ENCODE measurements at places on chromosomes 2 and 18. TPM values are rescaled to one million over a fixed set of nuclear protein-coding genes. Genes with fewer than 3 reads are reported as not detected.

- DNase-seq = no peak
These were observed 272.2 kb upstream of the ID2 start for GRCh38 chr2:8409461-8410260.

- DNase-seq = peak; percentile 70
These were observed at the start of gene TNS1 for GRCh38 chr2:218002845-218003180. TSS of gene TNS1 (minus strand) at chr2:218002995. CDS start at chr2:218002872, 123 bp downstream.

DNA sequence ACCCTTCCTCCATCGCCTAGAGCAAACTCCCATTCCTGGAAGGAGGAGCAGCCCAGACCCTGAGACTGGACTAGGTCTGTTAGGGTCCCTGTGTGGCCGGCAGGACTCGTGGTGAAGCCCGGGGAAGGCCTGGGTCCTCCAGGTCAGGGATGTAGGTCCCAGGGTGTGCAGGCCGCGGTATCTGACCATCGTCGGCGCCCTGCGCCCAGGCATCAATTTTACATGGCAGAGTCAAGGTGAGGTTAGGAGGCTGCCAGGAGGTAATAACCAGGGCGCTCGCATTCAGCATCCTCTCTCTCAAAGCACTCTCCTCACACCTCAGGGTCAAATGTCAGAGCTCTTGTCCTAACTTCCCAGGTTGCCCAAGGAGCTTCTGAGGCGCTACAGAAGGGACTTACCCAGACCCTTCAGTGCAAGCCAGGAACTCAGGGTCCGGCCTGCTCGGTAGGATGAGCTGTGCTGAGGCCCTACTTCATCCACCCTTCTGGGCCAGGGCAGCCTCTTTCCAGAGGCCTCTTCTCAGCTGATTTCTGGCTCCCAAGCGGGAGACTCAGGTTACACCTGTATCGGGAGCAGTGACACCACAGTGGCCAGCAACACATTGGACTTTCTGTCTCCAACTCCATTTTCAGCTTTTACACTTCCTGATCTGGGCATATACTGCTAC is 628 bp downstream of the SH2D6 start:
- peak; percentile 13 for DNase-seq

DNA sequence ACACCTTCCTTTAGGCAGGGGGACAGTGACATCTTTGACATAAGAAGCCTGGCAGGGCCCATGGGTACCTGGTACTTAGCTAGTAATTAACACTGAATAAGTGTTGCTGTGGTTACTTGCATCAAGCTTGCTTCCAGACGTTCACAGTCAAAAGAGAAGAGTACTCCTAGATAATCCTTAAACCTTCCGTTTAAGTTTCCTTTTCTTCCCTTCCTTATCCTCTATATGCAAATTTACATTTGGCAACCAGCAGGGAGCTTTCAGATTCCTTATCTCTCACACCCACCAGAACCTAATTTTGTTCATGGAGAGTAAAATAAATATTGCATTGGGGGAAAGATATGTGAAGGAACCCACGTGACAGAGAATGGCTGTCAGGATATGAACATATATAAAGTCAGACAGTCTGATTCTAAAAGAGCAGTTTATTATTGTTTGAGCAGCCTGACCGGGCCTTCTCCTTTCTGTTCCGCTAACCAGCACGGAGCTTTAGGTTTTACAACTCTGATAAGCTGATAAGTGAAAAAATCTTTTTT is 7.8 kb upstream of the RAB31 start:
- DNase-seq = no peak

DNA sequence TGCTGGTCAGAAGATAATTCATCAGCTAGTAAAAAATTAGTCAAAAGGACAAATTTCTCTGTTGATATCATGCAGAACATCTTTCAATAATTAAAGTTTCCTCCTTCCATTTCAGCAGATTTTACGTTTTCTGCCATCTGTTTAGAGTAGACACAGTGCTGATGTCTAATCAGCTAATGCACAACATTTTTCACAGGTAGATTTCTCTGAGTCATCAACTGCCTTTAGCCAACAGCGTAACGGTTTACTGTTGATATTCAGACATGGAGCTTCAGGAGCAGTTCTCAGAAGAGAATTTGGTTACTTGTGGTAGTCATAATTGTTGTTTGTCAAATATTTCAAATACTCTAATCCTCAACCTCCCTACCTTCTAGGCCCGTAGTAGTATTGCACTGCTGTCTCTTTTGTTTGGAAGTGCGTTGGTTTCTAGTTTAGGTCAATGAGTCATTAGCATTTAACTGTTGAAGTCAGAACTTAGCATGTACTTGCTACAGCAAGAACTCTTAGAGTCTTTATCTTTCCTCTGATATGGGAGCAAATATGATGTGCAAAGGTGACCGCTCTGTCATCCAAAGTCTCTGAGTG is 86.8 kb upstream of the TFPI start:
- no peak for DNase-seq

DNA sequence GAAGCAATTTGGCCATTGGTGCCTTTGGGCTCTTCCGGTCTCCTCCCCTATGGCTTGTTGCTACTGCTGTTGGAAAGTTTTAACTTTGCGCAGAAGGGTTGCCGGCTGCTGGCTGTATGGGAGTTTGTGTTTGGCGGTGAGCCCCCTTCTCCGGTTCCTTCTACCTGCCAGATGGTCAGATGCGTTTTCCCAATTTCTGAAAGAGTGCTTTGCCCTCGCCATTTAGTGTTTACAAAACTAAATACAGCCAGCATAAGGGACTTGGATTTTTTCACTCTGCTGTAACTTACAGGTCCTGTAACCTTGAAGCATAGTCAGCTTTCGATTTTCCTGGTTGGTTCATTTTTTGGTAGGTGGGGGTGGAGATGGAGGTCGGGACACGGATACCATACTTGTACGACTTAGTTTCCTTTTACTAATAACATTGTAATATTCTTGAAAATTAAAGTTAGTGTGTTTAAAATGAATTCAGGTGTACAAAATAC is 604 bp downstream of the COQ10B start:
- DNase-seq = peak; percentile 90

DNA sequence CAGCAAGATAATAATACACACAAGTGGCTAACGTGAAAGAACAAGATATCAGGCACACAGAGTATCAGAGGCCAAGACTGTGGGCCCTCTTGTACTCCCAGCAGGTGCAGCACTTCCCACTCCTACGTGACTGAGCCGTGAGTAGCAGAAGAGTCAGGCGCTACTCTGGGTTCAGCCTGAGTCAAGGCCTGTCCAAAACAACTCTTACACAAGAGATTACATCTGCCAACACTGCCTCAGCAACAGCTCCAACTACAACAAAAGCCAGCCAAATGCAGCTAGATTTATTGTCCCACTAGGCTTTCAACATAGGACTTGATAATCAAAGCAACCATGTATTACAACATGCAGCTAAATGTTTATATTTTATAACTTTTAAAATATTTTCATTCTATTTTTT is 56.2 kb downstream of the ITSN2 start:
- DNase-seq = peak; percentile 88

- DNase-seq = no peak
These were observed 87.3 kb upstream of the PPP1CB start for GRCh38 chr2:28664120-28664842.

- no peak for DNase-seq
These were observed 84.7 kb upstream of the STON1 start for GRCh38 chr2:48445091-48445725.

GRCh38 chr2:74373221-74373676 is 6.9 kb downstream of the DCTN1 start:
- peak; percentile 90 for DNase-seq

DNA sequence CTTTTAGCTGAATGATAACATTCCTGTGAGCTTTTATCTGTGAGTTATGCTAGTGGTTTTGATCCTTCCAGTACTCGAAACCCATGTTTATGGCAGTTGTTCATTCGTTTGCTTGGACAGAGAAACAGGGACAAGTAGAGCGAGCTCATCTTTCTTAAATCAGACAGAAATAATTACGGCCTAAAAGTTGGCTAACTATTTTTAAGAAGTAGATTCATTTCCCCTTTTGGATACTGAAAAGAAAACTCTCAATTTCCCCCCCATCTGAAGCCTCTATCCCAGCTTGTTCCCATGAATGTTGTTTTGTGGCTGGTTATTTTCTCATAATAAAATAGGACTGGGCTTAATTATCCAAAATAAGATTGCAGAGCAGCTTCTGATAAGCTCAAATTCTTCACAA is 67.1 kb downstream of the ANTXR1 start:
- no peak for DNase-seq

DNA sequence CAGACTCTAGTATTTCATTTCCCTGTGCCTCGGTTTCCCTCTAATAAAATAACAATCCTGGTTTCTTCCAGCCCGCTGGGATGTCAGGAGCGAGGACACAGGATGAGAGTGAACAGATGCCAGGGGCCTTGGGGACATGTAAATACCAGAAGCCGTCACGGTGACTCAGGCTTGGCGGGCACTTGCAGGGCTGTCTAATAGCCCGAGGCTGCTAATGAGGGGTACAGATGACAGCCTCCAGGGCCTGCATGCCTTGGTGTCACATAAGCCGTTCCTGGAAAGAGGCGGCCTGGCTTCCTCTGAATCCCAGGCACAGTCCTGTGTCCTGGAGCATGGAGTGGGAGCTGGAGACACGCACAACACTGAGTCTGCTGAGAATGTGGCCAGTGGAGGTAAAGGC is 28.2 kb downstream of the HS1BP3 start:
- peak; percentile 1 for DNase-seq

- no peak for DNase-seq
These were observed 99.6 kb downstream of the TPGS2 start for GRCh38 chr18:36729197-36729596.

GRCh38 chr2:118848381-118849225 is 1.2 kb upstream of the EN1 start:
- peak; percentile 69 for DNase-seq

DNA sequence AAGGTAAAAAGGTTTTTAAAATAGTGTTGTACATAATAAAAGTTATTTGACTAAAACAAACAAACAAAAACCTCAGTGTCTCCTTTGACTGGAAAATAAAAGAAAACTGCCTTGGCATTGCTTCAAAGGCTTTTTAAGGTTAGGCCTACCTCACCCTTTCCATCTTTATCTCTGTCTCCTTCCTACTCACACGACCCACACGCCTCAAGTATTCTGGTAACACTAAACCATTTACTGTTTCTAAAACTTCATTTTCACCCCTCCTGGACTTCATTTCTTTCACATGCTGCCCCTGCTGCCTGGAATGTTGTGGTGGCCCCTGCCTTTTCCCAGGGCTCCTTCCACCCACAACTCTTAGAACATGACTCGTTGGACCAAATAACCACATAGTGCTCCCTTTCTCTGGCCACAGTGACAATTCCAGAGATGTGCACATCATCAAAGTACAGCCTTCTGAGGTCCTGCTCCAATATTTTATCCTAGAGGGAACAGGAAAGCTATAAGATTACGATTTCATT is 54.0 kb downstream of the ERBB4 start:
- DNase-seq = no peak

DNA sequence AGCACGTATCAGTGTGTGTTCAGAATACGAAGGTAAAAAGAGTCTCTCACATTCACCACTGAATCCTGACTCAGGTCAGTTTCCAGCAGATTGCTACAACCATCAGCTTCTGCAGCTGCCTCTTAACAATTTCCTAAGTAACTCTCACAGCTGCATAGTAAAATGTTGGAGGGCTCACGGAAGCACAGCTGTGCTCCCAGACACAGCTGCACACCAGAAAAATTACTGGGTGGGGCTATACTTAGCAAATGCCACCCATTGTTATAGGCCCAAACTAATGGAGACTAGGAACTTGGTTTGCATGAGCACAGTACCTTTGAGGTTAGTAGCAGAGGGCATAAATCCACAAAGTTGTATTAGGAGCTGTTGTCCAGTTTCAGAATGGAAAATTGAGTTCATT is 153.9 kb upstream of the ERBB4 start:
- DNase-seq = no peak

- DNase-seq = no peak
These were observed 39.1 kb downstream of the VWA3B start for GRCh38 chr2:98126061-98126460.

- peak; percentile 89 for DNase-seq
These were observed at the start of gene CHRNA1 for GRCh38 chr2:174764280-174765255. TSS of gene CHRNA1 (minus strand) at chr2:174764472. CDS start at chr2:174764394, 78 bp downstream.

DNA sequence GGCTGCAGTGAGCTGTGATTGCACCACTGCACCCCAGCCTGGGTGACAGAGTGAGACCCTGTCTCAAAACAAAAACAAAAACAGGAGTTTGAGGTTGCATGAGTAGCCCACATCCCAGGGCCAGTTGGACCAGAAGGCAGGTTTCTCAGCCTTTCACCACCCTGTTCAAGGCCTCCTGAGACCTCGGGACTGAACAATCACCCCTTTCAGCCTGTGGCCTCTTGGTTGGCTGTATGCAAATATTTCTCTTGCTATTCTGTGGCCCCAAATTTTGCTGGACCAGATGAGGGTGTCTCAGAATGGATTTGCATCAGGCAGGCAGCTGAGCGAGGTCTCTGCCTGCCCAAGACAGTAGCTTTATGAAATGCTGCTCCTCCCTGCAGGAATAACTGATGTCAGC is 56.9 kb downstream of the DPYSL5 start:
- no peak for DNase-seq

DNA sequence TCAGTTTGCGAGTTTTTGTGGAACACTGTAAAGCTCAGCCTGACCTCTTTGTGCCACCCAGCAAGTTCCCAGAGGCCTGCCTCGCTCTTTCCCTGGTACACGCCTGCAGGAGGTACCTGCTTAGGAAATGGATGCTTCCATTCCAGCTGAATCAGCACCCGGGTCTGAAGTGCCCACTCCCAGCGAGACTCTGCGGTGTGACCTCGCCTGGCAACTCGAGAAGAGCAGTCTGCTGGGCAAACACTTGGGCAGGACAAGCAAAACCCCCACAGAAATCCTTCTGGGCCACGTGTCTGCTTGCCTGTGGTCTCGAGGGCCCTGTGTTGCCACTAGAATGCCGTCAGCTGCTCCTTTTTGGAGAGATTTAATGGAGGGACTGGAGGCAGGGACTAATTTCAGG is 127.6 kb downstream of the MAPK4 start:
- DNase-seq = no peak

GRCh38 chr2:202723746-202724145 is 89.0 kb downstream of the FAM117B start:
- DNase-seq = no peak

DNA sequence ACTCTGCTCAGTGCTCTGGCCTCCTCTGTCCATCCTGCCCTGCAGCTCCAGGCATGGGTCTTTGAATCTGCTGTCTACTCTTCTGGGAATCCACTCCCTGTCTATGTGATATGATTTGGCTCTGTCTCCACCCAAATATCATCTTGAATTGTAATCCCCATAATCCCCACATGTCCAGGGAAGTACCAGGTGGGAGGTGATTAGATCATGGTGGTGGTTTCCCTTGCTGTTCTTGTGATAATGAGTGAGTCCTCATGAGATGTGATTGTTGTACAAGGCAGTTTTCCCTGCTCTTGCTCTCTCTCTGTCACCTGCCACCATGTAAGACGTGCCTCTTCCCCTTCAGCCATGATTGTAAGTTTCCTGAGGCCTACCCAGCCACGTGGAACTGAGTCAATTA is 881.8 kb upstream of the ID2 start:
- DNase-seq = peak; percentile 58

The GCG gene
- not detected for total RNA-seq

The ANKRD44 gene
- 56.3 TPM for total RNA-seq

The CRYGD gene
- total RNA-seq = not detected

The SLC14A1 gene
- 136 TPM for total RNA-seq

The DOK6 gene
- total RNA-seq = 2.7 TPM

The MC2R gene
- total RNA-seq = not detected

The KHK gene
- total RNA-seq = 0.36 TPM
